CD4-positive, alpha-beta T cell treated with Interleukin-4 for 1 hour (primary cell): ENCODE measurements at places on chromosomes 4 and X.

DNA sequence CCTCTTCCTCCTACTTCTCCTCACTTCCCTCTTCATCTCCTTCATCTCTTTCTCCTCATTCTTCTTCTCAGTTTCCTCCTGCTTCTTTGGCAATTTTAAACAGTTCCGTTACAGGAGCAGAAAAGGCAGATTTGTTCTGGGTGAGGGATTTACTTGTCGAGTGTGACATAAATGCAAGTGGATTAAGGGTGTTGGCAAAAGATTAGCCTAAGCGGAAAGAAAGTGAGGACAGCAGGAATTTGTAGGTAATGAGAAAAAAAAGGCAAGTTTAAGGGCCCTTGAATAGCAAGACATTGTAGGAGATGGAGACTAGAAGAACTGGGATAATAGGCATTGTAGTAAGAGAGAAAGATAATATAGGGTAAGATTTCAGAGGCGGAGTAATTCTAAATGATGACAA, 841.6 kb downstream of the RAPGEF2 start:
- no peak for DNase-seq

DNA sequence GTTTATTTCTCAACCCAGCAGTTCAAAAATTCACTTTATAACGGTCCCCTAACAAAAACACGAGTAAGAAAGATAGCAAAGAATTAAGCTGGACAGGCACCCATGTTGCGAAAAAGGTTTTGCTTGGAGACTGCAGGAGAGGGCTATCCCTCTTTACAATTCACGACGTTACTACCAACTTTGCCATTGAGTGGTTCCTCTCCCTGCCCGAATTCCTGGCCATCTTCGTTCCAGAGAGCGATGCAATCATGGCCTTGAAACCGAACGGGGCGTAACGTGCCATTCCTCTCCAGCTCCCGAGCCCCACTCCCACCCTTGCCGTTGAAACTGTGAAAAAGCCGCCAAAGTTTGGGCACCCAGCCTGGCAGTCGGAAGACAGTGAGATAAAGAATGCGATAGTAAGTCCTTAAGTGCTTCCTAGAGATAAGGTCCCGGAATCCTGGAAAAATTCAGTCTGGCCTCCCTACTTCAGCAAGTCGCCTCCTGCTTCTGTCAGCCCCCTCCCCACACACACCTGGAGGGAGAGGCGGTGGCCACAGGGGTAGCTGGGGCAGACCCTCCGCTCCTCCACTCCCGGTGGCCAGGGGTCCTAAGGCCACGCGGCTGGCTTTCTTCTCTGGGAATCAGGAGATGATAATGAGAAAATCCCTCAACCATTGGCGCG, 65.2 kb downstream of the FBXO8 start:
- DNase-seq: no peak

GRCh38 chr4:182683661-182684060, 233.5 kb downstream of the DCTD start:
- no peak for DNase-seq

DNA sequence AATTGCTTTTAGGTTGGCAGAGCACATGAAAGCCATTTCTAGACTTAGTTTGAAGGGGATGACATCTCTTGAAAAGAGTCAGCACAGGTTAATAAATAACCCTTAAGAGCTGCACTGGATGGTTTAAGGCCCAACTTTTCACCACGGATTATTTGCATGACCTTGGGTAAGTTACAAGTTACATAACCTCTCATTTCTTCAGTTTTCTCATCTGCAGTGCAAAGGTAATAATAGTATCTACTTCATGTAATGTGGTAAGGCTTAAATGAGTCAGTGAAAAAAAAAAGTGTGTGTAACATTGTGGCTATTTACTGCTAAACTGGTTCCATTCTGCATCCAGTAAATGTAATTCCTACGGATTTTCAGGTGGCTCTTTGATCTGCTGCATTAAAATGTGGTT, 715.8 kb downstream of the CCSER1 start:
- DNase-seq: no peak

DNA sequence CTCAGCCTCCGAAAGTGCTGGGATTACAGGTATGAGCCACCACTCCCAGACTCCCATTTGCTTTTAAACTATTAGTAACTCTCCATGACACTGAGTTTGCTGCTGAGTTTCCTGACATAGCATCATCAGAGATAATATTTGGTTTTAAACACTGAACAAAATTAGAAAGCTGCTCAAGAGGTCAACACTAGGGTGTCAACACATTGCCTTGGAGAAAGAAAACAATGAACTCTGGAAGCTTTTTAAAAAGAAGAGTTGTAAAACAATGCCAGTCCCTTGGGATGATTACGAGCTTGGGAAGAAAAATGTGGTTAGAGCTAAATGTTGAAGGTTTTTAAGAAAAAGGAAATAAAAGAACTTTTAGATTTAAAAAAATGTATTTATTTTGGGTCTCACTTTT, 264.8 kb downstream of the CAMK2D start:
- DNase-seq: no peak

- no peak for DNase-seq
Measured at GRCh38 chrX:6885909-6886308, 261.6 kb upstream of the STS start.

DNA sequence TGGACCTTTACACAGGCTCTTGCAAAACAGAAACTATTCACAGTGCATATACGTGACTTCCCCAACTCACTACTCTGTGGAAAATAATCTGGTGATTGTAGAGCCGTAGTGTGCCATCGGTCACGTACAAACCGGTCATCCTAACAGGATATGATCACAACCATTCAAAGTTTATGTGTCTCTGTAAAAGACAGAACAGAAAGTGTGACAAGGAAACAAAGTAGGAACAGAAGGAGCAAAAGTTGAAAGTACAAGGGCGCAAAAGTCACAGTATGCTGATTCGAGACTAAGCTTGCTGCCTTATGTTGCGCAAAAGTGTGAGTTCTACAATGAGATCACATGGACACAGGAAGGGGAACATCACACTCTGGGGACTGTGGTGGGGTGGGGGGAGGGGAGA, 18.6 kb downstream of the MEPE start:
- DNase-seq: peak; percentile 53

DNA sequence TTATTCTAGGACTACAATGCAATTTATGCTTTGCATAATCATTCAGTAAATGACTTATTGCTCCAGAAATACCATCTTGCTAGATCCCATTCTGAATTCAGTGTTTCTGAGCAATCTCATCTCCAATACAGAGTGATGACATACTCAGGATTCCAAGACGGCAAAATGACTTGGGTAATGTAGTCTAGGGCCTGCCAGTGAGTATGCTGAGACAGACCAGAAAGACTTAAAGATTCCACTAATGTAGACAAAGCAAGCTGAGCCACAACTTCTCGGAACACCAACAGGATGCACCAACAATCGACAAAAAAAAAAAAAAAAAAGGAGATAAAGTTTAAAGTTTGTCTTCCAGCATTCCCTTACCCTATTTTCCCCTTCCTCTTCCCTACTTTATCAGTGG, 919 bp upstream of the SEC24B start:
- DNase-seq: no peak

DNA sequence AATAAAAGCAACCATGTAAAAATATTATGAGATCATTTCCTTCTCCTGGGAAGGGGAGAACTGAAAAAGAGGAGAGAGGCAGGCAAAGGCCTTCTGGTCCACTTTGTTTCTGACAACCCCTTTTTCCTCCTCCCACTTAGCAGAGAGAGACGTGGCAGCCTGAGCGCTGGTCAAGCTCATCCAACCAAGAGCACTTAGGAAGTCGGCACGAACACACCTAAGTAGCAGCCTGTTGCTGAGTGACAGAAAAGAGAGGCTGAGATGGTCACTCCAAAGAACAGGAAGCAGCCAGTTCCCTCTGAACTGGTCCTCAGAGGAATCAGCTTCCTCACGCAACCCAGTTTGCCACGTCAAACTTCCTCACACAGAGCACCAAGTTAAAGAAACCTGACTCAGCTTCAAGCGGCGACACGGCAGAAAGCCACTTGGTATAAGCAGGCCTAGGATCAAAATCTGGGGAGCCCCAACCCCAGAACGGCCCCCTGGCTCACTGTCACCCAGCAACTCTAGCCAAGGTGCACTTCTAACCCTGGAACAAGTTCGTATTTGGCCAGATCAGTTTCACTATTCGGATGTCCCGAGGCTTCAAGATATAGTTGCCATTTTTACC, 861 bp downstream of the SEC24D start:
- DNase-seq: peak; percentile 67

DNA sequence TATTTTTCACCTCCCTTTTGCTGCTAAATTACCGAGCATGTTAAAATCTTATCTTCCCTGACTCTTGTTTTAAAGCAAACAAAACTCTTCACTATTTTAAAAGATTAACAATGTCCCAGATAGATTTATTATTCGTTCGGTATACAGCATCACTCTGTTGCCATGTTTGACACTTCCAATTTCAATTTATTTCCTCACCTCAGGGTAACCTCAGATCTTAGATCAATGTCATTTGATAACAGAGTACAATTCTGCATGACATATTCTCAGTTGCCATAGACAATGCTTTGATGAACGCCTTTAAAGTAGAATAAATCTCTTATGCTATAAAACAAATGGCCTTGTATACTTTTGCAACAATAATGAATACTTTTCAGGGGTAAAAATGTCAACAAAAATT, 1078.1 kb upstream of the IGFBP7 start:
- no peak for DNase-seq

DNA sequence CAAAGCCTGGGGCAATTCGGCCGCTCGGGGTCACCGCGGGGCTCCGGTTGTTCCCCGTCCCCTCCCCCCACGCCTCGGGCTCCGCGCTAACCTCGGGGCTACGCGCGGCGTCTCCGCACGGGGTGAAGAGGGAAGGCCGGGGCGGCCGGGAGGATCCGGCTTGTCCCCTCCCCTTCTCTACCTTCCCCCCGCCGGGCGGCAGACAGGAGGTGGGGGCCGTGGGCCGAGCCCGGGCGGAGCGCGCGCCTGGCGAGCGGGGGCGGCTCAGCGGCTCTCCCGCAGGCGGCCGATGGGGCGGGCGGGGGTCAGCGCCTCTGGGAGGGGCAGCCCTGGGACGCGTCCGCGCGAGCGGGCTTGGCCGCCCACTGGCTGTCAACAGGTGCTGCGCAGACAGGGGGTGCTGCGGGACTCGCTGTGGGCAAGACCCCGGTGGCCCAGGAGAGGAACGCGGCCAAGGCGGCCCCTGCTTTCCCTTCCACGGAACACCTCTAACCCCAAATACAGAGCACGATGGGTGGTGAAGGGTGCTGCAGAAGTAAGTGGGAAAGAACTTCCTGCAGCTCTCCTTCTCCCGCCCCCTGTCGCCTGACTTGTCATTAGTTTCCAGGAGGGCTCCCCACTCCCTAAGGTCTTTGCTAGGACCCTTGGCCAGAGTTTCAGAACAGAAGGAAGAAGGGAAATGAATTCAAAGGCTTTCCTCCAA, at the start of gene PDGFC:
Gene PDGFC, minus strand, starts transcription at position 124 of the 703 bp plus-strand sequence. CDS start 896 bp downstream, outside the sequence.
- peak; percentile 47 for DNase-seq

GRCh38 chr4:172985552-172985951, 183.1 kb upstream of the GALNT7 start:
- DNase-seq: no peak

- peak; percentile 16 for DNase-seq
Measured at GRCh38 chr4:152778656-152779512, 646 bp downstream of the TIGD4 start.

- DNase-seq: no peak
Measured at GRCh38 chr4:157702831-157703230, 470.0 kb downstream of the GASK1B start.

DNA sequence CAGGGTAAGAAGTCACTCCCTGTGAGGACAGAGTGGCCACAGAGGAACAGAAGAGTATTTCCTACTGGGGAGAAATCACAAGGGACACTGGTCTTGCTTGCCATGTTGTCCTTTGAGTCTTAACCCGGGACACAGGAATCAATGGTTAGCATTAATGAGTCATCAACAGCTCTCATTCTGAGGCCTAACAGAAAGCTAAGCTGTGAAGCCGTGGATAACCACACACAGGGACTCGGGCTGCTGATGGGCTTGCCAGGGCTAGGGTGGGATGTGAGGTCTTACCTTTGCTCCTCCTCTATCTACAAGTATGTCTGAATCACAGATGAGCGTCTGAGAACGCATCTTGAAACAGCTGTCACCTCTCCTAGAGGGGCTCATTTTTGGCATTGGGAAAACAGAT, 22.2 kb downstream of the HELT start:
- no peak for DNase-seq

DNA sequence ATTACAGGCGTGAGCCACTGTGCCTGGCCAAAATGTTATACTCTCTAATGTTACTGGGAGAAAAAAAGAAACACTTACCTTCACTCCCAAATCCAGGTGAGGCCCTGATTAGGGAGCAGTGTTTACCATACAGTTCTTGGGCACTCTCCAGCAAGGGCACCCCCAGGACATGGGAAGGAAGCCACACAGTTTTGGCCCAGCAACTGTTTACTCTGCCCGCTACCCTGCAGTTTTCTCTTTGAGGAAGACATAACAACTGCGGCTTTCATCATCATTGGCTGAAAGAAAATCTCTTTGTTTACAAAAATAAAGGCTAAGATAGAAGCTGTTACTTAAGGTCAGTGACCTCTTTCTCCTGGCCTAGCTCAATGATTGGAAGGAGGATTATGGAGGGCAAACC, 145.5 kb upstream of the DUSP21 start:
- no peak for DNase-seq

DNA sequence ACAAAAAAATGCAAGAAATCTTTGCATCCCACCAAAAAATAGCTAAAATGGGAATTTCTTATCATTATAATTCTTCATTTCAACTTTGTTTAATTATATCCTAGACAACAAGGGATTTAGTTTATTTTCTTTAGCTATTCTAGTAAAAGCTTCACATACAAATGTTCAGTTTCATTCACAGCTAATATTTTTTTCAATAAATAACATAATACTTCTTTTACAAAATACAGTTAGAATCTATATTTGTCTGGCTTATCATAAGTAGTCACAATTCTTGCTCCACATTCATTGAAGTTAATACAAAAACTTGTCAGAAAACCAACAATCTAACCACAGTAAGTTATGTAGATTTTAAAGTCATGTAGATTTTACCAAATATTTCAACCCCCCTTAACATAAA, 414.4 kb downstream of the FAT4 start:
- DNase-seq: no peak

GRCh38 chrX:15512401-15512965, 11.9 kb downstream of the BMX start:
- DNase-seq: no peak

DNA sequence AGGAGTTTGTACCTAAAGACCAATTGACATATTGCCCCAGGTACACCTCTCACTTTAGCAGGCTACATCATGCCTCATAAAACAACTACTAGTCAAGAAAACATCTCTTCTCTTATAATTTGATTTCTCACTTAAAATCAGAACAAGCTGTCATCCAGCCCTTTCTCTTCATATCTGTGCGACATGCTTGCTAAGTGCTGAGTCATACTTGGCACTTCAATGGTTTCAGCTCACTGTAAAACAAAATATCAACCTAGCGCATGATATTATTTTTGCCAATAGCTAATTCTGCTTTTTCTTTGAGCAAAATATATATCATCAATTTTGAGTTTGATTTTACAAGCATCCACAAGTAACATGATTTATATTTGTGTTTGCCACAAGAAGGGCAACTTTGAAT, 27.9 kb upstream of the FUNDC1 start:
- DNase-seq: no peak

DNA sequence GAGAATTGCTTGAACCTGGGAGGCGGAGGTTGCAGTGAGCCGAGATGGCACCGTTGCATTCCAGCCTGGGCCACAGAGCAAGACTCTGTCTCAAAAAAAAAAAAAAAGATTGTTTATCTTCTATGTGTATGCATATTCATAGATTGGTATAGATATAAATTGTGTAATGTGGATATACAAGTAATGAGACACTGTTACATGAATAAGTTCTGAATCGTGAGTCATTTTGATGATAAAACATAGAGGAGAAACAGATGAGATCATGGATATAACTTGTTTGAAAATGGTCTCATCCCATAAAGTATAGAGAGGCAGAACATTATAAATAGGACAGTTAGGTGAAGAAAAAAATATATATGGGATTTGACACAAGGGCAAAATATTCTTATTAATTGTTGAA, 628.0 kb downstream of the IL1RAPL1 start:
- DNase-seq: no peak
